ENCODE measurements at places on chromosomes 6 and 20.

DNA sequence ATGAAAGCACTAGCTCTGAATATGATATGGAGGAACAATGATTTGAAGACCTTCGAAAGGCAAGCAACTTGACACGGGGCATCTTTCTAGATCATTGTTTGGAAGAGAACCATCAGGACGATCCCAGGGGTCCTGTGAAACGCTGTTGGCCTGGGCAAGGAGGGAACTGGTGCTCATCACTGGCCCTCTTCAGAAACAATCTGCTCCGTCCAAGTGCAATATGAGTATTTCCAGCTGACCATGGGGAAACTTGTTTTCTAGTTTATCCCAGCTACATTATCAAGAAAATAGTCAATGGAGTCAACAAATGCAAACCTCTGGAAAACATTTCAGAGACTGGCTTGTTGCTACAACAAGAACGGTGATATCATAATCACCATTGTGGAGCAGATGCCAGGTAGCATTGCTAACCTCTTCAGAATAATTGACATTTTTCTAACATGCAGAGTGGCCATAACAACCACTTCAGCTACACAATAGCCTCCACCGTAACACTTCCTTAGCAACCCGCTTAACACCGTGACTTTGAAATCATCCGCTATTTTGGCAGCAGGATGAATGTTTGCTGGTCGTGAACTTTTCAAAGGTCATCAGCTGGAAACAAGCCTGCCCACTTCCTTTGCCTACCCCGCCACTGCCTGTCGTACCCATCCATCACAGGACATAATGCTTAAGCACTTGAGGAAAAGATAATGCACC is 112.0 kb upstream of the PDE10A start:
- no peak for DNase-seq

DNA sequence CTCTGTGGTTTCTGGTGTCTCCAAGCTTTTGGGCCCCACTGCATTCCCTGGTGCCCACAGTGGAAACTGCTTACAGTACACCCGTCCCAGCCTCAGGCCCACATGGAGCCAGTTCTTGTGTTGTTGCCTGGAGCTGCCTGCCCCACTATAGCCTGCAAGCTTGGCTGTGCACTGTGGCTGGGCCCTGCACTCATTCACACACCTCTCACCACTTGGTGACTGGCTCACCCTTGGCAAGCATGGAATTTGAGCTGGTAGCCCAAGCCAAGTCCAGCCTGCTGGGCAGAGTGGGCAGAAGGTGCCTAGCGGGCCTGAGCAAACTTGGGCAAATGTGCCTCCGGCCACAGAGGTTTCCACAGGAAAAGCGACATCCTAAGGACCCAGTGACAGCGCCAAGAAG is 472.3 kb downstream of the MMUT start:
- no peak for DNase-seq

DNA sequence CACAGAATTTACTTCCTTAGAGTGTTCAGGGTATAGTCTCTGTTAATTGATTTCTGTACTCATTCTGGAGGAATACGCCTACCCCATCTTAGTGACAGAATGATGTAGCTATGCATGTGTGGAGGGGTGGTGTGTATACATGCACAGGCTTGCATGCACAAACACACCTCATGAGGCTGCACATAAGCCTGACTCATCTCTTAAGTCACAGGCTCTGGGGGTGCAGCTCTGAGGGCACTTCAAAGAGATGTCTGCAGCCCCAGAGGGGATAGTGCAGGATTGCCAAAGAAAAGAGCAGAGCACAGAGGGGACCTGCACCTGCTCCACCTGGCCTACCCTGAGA is 24.6 kb downstream of the TBX18 start:
- no peak for DNase-seq

DNA sequence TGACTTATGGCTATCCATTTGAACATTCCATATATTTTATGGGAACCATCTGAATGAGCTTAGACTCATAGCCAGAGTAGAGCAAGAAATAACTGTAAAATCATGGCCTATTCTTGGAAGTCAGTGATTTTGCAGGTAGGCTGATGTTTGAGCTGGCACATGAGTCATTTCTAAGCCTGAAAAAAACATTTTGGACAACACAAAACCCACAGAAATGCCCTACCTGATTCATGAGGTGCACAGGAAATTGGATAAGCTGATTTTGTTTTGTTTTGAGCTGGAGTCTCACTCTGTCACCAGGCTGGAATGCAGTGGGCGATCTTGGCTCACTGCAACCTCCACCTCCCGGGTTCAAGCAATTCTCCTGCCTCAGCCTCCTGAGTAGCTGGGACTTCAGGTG is 443.0 kb downstream of the PKHD1 start:
- DNase-seq, result no peak

- DNase-seq, result no peak
Observed at GRCh38 chr20:34675993-34676641, 775 bp downstream of the PIGU start.

Data from psoas muscle (tissue), 8 donors.